Aorta (tissue), 5 donors: ENCODE measurements at places on chromosomes 2 and 18. TPM values are rescaled to one million over a fixed set of nuclear protein-coding genes. Genes with fewer than 3 reads are reported as not detected.

DNA sequence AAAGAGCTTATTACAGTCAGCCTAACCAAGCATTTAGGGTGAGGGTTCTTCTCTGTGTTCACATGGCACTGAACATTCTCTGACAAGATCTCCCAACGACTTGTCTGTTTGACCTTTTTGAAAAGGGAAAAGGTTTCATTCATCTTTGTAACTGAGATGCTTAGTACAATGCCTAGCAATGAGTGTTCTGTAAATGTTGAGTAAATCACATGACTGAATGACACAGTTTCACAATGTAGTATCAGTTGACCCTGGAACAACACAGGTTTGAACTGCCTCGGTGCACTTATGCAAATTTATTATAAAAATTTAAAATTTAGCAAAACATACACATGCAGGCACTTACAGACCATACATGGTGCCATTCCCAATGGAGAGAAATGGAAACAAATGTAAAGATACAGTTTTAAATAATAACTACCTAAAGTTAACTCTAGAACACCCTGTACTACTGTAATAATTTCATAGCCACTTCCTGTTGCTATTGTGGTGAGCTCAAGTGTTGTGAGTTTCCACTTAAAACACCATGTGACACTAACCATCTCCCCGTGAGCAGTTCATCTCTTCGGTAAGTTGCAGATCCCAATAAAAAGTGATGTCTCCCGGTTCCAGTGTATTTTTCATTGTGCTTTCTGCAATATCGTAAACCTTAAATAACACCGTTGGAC, 34.1 kb upstream of the VWC2L start:
- no peak overlapping the region for H3K4me3 ChIP-seq
- no peak overlapping the region for H3K27ac ChIP-seq
- H3K4me1 ChIP-seq: no peaks in the 10 kb centered on the region
- no peak for DNase-seq

The DNAH6 gene
- total RNA-seq: 0.42 TPM

The AKAIN1 gene
- total RNA-seq: not detected

DNA sequence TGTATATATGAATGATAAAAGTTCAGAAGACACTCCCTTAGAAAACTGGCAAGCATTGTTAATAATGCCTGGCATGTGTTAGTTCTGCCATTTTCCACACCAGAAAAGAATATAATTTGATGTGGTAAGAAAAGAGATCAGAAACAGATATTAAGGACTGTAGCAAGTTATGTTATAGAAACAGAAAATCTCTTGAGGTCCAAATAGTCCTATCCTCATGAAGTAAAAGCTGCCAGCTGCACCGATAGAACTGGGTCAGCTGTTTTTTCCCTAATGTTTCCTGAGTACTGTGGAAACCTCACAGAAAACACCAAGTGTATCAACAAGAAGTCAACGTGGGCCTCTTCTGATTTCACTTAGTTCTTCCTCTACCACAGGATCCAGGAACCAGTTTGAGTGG, 56.9 kb upstream of the SDC1 start:
- no peak for DNase-seq
- H3K36me3 ChIP-seq: no peaks in the 10 kb centered on the region
- H3K4me3 ChIP-seq: no peak overlapping the region
- H3K27me3 ChIP-seq: no peaks in the 10 kb centered on the region

The KRTCAP3 gene
- total RNA-seq: 1.8 TPM

The ACTG2 gene
- 416 TPM for total RNA-seq

GRCh38 chr2:226674123-226674522, 125.5 kb downstream of the IRS1 start:
- DNase-seq: no peak
- no peak overlapping the region for H3K27ac ChIP-seq
- H3K4me1 ChIP-seq: no peaks in the 10 kb centered on the region
- no peak overlapping the region for H3K4me3 ChIP-seq
- H3K36me3 ChIP-seq: no peaks in the 10 kb centered on the region
- no peaks in the 10 kb centered on the region for H3K27me3 ChIP-seq

- H3K36me3 ChIP-seq: no peaks in the 10 kb centered on the region
- no peak for DNase-seq
- peaks cover 4% of the 10 kb centered on the region for H3K4me1 ChIP-seq
- H3K27me3 ChIP-seq: no peaks in the 10 kb centered on the region
These were observed 13.6 kb downstream of the EML4 start for GRCh38 chr2:42182654-42183308.

GRCh38 chr2:128558441-128558840, 239.8 kb upstream of the HS6ST1 start:
- H3K27me3 ChIP-seq: no peaks in the 10 kb centered on the region
- H3K4me3 ChIP-seq: no peak overlapping the region
- no peak for DNase-seq
- no peaks in the 10 kb centered on the region for H3K36me3 ChIP-seq
- no peaks in the 10 kb centered on the region for H3K4me1 ChIP-seq

The CPSF3 gene
- 16.2 TPM for total RNA-seq

The DNER gene
- 1.1 TPM for total RNA-seq

DNA sequence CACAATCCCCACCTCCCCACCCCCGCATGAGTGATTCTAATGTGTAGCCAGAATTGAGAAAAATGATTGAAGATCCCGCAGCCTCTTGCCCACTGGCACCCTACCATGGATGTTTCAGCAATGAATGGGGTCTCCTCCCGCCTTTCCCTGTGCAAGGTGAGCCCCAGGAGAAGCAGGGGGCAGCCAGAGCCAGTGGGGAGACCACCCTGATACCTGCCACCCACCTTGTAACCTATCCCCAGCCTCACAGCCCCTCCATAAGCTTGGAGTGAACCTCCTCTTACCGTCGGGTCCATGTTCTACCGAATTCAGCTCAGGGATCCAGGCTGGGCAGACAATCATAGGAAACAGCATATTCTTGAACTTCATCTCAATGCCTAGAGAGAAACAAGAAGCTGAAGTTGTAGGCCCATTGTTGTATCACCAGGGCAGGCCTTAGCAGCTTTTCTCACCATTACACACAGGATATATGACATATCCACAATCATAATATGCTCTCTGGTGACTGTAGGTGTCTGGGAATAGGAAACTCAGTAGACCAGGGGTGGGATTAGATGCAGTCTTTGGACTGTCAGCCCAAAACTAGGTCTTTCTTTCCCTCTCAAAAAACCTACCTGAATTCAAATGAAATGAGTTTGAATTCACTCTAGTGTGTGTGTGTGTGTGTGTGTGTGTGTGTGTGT, 30.9 kb downstream of the XDH start:
- no peak overlapping the region for H3K4me3 ChIP-seq
- H3K4me1 ChIP-seq: no peaks in the 10 kb centered on the region
- no peak overlapping the region for H3K27ac ChIP-seq
- DNase-seq: no peak
- H3K27me3 ChIP-seq: no peaks in the 10 kb centered on the region

GRCh38 chr18:58525928-58526424, 102.9 kb downstream of the ALPK2 start:
- no peak overlapping the region for H3K27ac ChIP-seq
- H3K36me3 ChIP-seq: no peaks in the 10 kb centered on the region
- DNase-seq: no peak
- no peaks in the 10 kb centered on the region for H3K4me1 ChIP-seq

DNA sequence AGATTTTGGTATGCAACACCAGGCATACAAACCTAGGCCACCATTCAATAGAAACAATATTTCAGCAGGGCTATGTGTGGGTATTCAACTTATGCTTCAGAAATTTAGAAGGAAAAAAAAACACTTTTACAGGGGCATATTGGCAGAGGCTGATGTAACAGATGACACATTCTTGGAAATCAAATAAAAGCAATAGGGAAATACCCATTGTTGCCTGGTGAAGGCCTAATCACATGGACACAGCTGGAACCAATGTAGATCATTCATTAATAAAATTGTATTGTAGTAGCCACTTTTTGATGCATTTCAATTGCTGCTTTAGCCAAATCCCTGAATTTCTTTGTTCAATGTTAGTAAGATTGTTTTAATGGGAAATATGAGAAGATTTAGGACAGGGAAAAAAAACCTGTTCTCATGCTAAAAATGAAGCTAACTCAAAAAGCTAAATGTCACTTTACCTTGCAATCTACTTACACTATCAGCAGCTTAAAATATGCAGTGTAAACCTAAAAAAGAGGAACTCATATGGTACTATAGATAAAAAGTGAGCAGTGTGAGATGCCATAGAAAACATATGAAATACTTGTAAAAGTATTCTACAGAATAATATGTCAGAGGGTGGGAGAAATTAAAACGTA, 289.4 kb downstream of the ZEB2 start:
- no peak overlapping the region for H3K4me3 ChIP-seq
- no peak for DNase-seq
- no peaks in the 10 kb centered on the region for H3K27me3 ChIP-seq

DNA sequence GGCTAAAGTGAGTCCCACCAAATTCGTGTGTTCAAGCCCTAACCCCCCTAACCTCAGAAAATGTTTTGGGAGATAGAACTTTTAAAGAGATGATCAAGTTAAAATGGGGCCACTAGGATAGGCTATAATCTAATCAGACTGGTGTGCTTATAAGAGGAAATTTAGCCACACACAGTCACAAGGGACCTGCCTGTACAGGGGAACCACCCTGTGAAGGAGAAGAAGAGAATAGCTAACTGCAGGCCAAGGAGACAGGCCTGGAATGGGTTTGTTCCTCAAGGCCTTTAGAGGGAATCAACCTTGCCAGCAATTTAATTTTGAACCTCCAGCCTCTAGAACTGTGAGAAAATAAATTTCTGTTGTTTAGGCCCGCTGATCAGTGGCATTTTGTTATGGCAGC, 36.0 kb upstream of the TANK start:
- no peak overlapping the region for H3K27ac ChIP-seq
- H3K36me3 ChIP-seq: no peaks in the 10 kb centered on the region
- H3K27me3 ChIP-seq: no peaks in the 10 kb centered on the region
- no peak overlapping the region for H3K4me3 ChIP-seq

DNA sequence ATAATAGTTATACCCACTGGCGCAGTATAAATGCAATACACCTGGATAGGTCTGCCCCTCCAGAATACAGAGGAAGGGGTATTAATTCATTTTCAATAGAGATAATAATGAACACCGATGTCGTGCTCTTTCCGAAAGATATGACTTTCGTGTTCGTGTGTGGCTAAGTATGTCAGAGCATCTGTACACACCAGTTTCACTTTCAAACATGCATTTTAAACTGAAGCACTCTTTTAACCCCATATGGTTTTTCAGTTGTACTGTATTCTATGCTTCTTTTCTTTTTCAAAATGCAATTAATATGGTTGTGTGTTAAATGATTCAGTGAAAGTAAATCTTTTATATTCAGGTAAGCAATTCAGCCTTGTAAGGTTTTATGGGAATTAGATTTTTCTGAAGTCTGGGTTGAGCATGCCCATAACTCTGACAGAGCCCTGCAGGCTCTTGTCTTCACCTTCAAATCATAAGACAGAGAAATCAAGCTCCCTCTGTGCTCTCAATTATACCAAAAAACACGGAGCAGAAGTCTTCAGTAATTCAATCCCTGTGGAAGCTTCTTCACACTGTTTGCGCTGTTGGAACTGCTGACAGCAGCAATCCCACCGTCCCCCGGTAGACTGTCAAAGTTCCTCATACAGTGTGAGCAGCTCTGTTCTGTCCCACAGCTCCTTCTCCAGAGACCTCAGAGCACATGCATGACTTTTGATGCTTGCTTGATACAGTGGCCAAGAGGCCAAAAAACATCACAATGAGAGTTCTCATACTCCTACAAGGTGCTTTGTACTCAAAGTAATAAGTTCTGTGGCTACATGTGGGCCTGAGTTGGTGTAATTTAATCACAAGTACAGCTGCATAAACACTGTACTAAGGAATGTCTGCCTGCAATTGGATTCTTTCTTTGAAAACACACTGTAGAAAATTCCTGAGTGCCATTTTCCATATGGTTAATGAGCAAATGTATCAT, 186.8 kb downstream of the ZNF521 start:
- DNase-seq: no peak
- H3K4me3 ChIP-seq: no peak overlapping the region
- no peaks in the 10 kb centered on the region for H3K27me3 ChIP-seq
- no peaks in the 10 kb centered on the region for H3K4me1 ChIP-seq
- no peaks in the 10 kb centered on the region for H3K36me3 ChIP-seq

GRCh38 chr2:20797096-20797495, 25.8 kb downstream of the LDAH start:
- H3K4me3 ChIP-seq: no peak overlapping the region
- H3K36me3 ChIP-seq: no peaks in the 10 kb centered on the region
- DNase-seq: no peak

DNA sequence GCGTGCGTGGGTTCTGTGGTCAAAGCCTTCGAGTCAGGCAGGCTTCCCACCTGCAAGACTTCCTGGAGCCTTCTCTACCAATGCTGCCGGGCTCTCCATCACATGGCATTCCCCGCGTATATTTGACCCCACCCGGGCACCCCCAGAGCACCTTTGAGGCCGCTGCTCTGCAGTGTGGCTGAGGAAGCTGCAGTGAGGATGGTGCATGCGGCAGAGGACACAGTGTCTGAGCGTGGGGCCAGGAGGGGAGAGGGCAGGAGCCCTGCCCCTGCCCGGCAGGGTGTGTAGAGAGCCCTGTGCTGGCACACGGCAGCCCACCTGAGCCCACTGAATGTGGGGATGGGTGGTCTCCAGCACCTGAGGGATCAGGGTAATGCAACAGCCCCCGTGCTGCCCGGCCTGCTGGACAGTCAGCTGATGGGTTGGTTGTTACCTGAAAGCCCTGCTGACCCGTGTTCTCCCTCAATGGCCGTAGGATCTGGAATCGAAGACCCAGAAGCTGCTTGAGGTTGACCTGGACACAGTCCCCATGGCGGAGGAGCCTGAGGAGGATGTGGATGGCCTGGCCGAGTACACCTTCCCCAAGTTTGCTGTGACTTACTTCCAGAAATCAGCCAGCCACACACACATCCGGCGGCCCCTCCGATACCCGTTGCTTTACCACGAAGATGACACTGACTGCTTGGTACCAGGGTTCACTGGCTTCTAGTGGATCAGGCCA, 36.8 kb upstream of the GPR17 start:
- no peaks in the 10 kb centered on the region for H3K4me1 ChIP-seq
- H3K4me3 ChIP-seq: no peak overlapping the region
- no peaks in the 10 kb centered on the region for H3K27me3 ChIP-seq
- no peaks in the 10 kb centered on the region for H3K36me3 ChIP-seq
- no peak for DNase-seq

- H3K4me1 ChIP-seq: peaks cover 3% of the 10 kb centered on the region
- no peaks in the 10 kb centered on the region for H3K27me3 ChIP-seq
- H3K4me3 ChIP-seq: no peak overlapping the region
- DNase-seq: no peak
- no peaks in the 10 kb centered on the region for H3K36me3 ChIP-seq
These were observed 193.5 kb downstream of the PRKCE start for GRCh38 chr2:45844796-45845457.

The AFF3 gene
- 10.6 TPM for total RNA-seq

DNA sequence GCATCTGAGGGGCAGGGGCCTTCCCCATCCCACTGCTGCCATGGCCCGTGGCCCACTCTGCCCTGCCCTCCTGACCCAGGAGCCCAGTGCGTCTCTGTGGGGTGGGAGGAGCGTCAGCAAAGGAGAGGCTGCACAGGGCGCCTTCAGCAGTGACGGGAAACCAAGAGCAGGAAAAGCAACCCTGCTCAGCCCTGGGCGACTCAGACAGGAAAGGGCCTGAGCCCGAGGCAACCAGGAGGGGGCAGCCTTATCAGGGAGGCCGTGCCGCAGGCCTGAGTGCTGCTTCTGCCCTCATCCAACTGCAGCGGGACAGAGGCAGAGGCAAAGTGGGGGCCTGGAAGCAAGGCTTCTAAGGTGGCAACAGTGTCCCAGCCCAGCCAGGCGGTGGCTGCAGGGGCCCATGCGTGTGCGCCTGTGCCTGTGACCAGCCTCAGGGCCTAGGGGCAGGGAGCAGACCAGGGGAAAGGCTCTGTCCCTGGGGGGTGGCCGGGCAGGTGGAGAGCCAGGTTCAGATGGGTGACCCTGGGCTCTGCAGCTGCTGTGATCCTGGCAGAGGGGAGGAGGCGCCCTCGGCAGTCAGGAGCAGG, 23.3 kb upstream of the ALPI start:
- H3K36me3 ChIP-seq: no peaks in the 10 kb centered on the region
- no peaks in the 10 kb centered on the region for H3K4me1 ChIP-seq
- DNase-seq: peak; percentile 30
- no peak overlapping the region for H3K27ac ChIP-seq
